ENCODE measurements at places on chromosomes 2 and 18.

GRCh38 chr2:173101687-173102086 is 26.0 kb downstream of the MAP3K20 start:
- DNase-seq, result peak; percentile 11

DNA sequence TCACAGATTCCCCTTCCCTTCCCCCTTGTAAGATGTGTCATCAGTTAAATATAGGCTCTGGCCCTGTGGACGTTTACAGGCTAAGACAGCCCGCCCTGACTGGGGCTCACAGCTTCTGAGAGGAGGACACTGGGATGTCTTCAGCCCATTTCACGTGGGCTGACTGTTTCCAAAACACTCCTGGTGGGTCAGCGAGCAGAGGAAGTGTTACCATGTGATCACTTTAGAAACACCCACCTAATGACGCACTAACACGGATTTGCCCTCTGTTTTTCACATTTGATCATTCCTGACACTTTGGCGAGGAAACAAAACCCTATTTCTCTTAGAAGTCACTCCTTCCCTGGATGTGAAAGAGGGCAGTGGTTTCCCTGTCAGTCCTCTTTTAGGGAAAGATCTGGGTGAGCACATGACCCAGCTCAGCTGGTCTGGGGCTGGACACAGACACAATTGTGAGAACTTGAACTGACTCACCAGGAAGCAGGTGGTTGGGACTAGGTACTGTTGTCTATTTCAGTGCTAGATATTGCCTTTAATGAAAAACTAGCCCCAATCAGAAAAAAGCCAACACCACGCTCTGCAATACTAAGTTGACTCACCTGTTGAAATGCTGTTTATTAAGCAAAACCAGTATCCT is 38.8 kb downstream of the BMP10 start:
- peak; percentile 97 for DNase-seq

DNA sequence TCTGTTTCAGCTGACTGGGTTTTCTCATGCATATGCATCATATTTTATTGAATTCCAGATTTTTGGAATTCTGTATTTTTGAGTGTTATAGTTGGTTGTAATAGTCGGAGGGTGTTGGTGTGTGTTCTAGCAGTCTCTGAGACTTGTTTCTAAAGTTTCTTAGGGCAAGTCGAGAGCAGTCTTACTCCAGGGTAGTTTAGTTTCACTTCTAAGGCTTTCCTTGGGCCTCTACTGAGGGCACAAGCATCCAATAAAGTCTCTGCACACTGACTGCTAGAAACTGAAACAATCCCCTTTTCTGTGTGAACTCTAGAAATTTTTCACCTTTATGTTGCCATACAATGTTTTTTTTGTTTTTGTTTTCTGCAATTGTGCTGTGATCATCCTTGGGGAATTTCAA is 663.7 kb upstream of the LRATD1 start:
- DNase-seq, result no peak

GRCh38 chr2:120261387-120262006 is 8.8 kb downstream of the RALB start:
- DNase-seq, result no peak

DNA sequence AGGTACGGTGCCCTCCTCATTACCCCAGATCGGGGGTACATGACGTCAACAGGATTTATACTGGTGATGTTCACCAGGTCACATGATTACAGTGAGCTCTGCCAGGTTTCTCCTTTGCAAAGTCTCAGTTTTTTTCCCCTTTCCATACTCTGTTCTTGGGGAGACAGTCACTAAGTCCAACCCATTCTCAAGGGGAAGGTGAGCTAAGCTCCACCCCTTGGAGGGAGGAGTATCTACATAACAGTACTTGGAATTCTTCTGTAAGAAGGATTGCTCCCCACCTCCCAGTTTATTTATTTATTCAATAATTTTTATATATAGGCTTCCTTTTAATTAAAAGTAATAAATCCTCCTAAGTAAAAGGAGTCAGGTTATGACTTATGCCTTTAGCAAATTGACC is 34.1 kb upstream of the SOS1 start:
- DNase-seq, result no peak

DNA sequence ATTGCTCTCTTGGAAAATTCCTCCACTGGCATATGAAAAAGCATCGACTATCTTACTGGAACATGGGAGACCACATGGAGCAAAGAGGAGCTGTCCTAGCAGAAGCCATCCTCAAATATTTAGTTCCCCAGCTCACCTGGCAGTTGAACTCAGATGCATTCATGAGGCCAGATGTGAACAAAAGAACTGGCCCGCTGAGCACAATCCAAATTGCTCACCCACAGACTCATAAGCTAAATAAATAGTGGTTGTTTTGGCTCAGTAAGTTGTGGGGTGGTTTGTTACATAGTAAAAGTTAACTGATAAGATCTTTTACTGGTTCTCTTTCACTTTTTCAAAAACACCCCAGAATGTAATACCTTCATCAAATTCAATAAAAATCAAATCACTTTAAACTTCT is 108.6 kb upstream of the CWC22 start:
- no peak for DNase-seq

GRCh38 chr2:128361376-128362131 is 42.9 kb upstream of the HS6ST1 start:
- DNase-seq, result no peak

GRCh38 chr18:48678237-48679115 is 139.6 kb downstream of the CTIF start:
- DNase-seq, result no peak

GRCh38 chr2:88651646-88652045 is 24.4 kb upstream of the EIF2AK3 start:
- DNase-seq, result no peak

DNA sequence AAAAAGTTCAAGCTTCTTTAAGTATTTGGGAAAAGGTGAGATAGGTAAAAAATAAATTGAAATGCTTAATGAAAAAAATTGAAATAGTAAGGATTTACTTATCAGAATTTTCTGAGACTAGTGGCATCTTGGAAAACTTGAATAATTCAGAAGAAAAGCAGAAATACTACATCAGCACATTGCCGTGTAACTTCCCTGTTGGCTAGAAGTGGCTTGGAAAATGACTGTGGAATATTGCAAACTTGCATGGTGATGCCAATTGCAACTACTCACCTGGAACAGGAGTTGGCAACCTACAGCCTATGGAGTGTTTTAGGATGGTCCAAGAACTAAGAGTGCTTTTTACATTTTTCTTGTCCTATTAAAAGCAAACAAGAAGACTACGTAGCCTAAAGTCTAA is 603.5 kb upstream of the VRK2 start:
- no peak for DNase-seq

DNA sequence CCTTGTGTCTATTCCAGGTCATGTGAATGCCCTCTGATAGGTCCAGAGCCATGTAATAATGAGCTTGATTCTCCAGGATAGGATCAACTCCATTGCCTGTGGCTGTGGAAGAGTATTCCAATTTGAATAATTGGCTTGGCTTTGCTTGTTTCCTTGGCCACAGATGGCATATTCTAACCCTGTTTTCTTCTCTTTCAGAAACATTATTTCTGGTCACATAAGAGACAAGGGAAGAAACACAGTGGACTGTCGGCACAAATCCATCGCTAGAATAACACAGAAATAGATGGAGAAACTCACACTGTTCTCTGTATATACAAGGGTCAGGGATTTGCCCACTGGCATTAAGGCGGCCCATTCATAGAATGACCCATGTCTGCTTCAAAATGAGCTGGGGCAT is 278.4 kb upstream of the CCDC68 start:
- no peak for DNase-seq

- no peak for DNase-seq
Observed at GRCh38 chr2:157758586-157758985, 117.5 kb downstream of the ACVR1 start.

GRCh38 chr2:61018318-61018755 is 282 bp upstream of the PUS10 start:
- no peak for DNase-seq

- DNase-seq, result no peak
Observed at GRCh38 chr2:71662665-71663394, 209.5 kb downstream of the DYSF start.

DNA sequence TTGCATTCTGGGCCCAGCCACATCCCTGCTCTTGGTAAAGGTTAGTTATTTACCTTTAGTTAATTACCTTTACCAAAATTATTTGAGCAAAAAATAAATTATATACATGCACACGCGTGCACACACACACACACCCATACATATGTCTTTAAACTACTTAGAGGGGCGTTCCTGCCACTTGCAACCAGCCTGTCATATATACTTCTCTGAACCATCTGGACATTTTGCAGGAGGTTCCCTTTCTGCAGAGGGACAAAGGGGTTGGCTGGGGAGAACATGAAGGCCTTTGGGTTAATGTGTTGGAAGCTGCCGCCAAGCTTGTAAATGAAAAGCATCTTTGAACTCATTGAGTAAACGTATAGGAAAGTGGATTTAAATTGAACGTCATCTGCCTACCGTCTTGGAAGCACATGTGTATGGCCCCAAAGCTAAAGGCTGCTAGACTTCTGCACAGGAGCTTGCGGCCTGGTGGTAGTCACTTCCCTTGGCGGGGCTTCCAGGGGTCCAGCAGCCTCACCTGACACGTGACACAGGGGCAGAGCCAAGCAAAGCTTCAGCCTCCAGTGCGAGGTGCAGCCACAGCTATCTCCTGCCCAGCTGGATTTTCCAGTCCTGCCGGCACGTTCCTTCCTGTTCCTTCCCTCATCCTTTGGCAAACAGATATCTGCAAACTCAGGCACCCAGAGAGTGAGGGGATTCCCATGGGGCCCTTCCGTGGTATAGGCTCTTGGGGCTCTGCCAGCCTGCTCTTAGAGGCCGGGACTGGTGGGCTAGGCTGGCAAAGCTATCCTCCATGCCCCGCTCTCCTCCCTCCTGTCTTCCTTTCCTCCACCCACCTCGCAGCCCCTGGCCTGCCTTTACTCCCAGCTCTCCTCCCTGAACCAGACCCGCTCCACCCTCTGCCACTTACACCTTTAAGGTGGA is 46.1 kb downstream of the SERTAD2 start:
- peak; percentile 28 for DNase-seq

- DNase-seq, result no peak
Observed at GRCh38 chr2:60629801-60630385, 76.4 kb upstream of the BCL11A start.

GRCh38 chr18:74251297-74252038 is 40.3 kb downstream of the CYB5A start:
- peak; percentile 87 for DNase-seq

GRCh38 chr2:157893611-157894010 is 17.5 kb upstream of the ACVR1 start:
- no peak for DNase-seq

- no peak for DNase-seq
Observed at GRCh38 chr18:12637393-12637792, 20.5 kb downstream of the SPIRE1 start.

DNA sequence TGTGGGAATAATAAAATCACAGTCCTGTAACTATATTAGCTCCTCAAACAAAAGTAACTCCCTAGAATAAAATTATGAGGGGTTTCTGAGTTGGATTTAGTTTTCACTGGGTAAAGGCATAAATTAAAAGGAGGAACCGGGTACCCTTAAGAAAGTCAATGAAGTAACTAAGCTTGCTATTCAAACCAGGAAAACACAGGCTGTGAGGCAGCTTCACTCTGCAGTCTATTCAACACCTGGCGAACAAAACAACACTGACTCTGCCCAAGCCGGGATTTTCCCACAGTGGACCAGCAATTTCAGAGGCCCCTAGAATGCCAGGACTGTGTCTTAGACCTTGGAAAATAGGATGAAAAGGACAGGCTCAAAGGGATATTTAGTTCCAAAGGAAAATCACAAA is 24.6 kb upstream of the CREB1 start:
- DNase-seq, result no peak

GRCh38 chr2:60838481-60838880 is 42.9 kb upstream of the REL start:
- no peak for DNase-seq

DNA sequence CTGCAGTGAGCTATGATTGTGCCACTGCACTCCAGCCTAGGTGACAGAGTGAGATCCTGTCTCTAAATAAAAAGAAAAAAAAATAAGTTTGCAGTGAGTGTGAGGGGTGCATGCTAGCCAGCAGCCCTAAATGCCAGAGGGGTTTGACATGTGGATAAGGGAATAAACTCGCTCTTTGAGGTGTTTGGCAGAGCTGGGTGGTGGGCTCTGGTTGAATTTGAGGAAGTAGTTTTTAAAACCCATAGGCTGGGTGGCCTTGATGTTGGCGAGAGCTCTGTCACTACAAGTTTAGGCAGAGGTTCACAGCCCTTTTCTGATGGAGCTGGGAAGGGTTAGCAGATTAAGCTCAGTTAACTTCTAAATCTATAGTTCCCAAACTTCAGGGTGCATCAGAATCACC is 3.1 kb downstream of the ANXA4 start:
- no peak for DNase-seq

- DNase-seq, result no peak
Observed at GRCh38 chr2:43853141-43854081, 14.6 kb downstream of the ABCG8 start.

DNA sequence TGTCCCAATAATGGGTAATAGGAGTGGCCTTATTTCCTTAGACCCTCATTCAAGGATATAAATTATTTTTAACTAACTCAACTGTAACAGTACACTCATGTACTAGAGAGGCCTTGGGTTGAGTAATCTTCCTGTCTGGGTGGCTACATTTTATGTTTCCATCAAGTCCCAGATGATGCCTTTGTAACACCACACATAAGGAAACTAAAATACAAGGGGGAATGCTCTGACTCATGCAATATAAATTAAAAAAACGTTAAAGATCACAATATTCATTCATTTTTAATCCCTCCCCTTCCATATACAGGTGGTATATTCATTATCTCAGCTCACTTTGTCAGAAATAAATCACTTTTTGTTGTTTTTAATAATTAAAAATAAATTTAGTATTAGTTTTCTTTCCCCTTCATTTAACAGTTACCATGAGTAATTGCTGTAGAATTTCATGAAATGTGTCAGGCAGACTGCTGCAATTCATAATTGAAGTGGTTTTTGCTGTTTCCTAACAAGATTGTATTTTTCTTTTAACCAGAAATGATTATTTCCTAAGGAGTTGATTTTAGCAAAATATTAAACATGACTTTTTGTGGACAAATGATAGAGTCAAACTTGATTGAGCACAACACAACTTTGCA is 1403.6 kb downstream of the SUCLG1 start:
- no peak for DNase-seq

- no peak for DNase-seq
Observed at GRCh38 chr18:45901654-45902210, 65.4 kb downstream of the EPG5 start.

DNA sequence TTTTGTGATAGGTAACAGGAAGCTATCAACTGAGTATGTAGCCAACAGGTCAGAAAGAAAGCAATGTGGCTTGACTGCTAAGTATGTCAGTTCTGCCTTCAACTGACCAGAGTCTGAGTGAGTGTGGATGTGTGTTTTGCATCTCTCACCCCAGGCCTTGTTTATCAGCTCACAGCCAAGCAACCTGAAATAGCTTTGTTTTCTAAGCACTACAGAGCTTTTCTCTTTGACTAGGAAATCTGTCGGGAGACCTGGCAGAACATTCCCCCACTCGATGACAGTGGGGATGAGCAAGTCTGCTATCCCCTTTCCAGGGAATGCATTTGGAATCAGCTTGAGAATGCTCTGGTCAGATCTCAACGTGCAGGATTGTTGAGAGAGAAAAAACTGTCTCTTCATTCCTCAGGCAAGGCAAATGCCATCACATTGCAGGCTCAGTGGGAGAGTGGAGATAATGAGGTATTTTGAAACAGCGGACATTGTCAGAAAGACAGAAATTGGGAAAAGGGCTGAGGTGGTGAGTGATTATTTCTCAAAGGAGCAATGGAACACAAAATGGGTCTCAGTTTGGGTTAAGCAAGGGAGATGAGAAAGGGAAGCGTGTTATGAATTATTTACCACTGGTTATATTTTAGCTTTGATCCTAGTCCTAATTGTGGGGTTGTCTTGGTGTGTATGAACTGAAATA is 233.8 kb upstream of the PIK3C3 start:
- DNase-seq, result no peak
